ENCODE measurements at places on chromosomes 6 and 20. TPM values are rescaled to one million over a fixed set of nuclear protein-coding genes. Genes with fewer than 3 reads are reported as not detected.

TPMT gene
- 2.1 TPM for total RNA-seq

SAMD10 gene
- total RNA-seq: 1.0 TPM

EDEM2 gene
- 7.8 TPM for total RNA-seq

TRIM38 gene
- total RNA-seq: 5.2 TPM

ZNF335 gene
- total RNA-seq: 6.3 TPM

ENTPD6 gene
- total RNA-seq: 17.7 TPM

ADTRP gene
- total RNA-seq: under 0.01 TPM
